ENCODE measurements at places on chromosomes 5 and 9. TPM values are rescaled to one million over a fixed set of nuclear protein-coding genes. Genes with fewer than 3 reads are reported as not detected.

DNA sequence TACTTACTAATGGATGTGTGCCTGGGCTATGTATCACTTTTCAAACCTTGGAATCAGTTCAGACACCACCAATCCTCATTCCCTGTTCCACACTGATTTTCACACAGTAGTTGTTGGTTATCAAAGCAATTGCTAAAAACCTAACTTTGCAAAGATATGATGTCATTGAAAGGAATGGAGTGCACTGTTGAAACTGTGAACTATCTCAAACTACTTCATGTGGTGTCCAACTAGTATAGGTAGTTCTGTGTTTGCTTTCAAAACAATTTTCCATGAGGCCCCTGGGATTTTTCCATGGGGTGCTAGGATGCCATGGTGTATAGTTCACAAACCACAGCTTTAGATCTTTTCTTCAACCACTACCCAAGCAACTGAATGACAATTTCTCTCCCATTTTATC is 17.8 kb downstream of the INIP start:
- H3K36me3 ChIP-seq, result peaks cover 19% of the 10 kb centered on the region
- H3K4me1 ChIP-seq, result peaks cover 23% of the 10 kb centered on the region
- no peak overlapping the region for H3K4me3 ChIP-seq
- no peak overlapping the region for H3K27ac ChIP-seq
- no peak for DNase-seq
- H3K27me3 ChIP-seq, result no peaks in the 10 kb centered on the region

DNA sequence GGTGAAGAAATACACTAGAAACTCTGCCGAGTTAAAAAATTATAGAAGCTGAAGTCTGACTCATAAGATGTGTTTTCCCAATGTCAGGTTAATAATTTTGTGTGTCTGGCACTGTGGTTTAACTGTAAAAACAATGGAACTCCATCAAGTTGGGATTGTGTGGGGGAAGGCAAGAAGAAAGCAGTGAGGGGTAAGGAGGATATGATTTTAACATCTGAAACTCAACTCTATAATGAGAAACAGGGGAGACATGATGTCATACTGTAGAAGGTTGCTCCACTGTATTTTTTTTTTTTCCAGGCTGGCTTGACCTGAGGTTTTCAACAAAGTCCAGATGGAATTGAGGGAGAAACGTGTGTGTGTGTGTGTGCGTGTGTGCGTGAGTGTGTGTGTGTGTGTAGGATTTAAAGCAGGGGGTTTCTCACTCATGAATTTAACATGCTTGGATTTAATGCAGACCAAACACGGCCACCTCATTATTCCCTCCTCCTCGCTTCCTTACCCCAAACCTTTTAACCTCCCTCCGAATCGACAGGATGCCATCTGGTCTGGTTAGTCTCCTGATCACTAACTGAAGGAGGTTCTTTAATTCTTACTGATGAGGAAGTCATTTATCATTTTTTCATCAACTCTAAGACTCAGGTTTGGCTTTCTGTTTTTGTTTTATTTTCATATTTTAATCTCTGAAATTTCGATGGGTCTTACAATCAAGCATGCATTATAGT is 140.2 kb upstream of the LPAR1 start:
- H3K36me3 ChIP-seq, result no peaks in the 10 kb centered on the region
- DNase-seq, result no peak
- H3K4me1 ChIP-seq, result no peaks in the 10 kb centered on the region
- no peak overlapping the region for H3K27ac ChIP-seq
- H3K4me3 ChIP-seq, result no peak overlapping the region
- H3K27me3 ChIP-seq, result peaks cover 4% of the 10 kb centered on the region

DNA sequence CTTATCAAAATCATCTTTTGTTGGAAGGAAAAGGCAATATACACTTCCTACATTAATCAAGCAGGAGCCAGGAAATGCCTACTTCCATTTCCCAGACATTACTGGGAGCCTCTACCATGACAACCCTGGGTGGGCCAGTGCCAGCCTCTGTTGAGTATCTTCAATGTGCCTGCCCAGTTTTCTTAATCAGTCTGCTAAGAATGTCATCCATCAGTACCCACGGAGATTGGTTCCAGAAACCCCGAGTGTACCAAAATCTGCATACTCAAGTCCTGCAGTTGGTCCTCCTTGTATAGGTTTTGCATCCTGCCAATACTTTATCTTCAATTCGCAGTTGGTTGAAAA is 82.4 kb downstream of the MARCHF3 start:
- H3K4me1 ChIP-seq, result peaks cover 2% of the 10 kb centered on the region
- no peaks in the 10 kb centered on the region for H3K27me3 ChIP-seq
- peaks cover 2% of the 10 kb centered on the region for H3K36me3 ChIP-seq
- no peak overlapping the region for H3K4me3 ChIP-seq

- DNase-seq, result no peak
- no peaks in the 10 kb centered on the region for H3K27me3 ChIP-seq
- no peaks in the 10 kb centered on the region for H3K4me1 ChIP-seq
- no peak overlapping the region for H3K4me3 ChIP-seq
- no peaks in the 10 kb centered on the region for H3K36me3 ChIP-seq
- H3K27ac ChIP-seq, result no peak overlapping the region
Measured at GRCh38 chr5:92665506-92665905, 915.5 kb downstream of the NR2F1-AS1 start.

DNA sequence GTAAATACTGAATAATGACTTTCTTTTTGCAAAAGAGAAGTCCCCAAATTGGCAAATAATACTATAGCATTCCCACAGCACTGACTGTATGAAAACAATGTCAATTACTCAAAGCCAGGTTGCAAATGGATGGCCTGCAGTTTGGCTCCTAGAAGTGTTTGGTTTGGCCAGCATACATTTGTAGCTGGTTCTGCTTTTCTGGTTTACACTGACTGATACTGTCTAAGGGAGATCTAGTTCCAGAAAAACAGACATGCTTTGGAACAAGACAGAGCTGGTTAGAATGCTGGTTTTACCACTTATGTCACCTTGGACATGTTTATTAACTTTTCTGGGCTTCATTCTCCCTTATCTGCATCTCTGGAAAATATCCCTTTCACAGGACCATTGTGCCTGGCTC is 81.5 kb upstream of the TRPM3 start:
- peaks cover 5% of the 10 kb centered on the region for H3K27me3 ChIP-seq
- H3K4me3 ChIP-seq, result no peak overlapping the region
- no peaks in the 10 kb centered on the region for H3K4me1 ChIP-seq

SPATA31E1 gene
- not detected for total RNA-seq

AFAP1L1 gene
- total RNA-seq, result 0.18 TPM

All from activated CD4-positive, alpha-beta T cell treated with anti-CD3 and anti-CD28 coated beads for 36 hours (primary cell).